ENCODE measurements at places on chromosomes 4 and X.

DNA sequence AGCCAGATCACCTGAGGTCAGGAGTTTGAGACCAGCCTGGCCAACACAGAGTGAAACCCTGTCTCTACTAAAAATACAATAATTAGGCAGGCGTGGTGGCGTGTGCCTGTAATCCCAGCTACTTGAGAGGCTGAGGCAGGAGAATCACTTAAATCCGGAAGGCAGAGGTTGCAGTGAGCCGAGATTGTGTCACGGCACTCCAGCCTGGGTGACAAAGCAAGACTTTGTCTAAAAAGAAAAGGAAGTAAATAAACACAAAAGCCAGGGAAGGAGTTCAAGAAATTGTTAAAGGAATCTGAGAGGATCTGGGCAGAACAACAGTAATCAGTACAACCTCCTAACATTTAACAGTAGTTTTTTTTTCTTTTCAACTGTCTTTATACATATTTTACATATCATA is 48.7 kb upstream of the ARHGEF6 start:
- no peak for DNase-seq

- DNase-seq, result no peak
Observed at GRCh38 chrX:24426340-24426913, 38.7 kb upstream of the PDK3 start.

DNA sequence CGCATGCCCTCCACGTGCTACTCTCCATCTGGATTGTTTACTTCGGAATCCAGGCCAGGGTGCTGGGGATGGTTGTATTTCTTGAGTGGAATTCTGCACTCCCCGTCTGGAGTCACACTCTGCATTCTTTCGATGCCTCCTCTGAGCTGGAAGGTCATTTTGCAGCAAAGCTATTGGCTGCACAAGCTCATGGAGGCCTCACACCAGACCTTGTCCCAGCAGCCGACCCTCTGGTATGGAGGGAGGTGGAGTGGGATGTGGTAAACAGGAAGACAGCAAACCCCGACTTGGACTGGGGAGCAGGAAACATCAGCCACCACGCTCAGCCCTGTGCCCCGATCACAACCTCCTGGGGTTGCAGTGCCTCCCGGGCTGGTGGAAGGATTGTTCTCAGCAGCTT is 225.3 kb upstream of the LNX1 start:
- DNase-seq, result no peak

DNA sequence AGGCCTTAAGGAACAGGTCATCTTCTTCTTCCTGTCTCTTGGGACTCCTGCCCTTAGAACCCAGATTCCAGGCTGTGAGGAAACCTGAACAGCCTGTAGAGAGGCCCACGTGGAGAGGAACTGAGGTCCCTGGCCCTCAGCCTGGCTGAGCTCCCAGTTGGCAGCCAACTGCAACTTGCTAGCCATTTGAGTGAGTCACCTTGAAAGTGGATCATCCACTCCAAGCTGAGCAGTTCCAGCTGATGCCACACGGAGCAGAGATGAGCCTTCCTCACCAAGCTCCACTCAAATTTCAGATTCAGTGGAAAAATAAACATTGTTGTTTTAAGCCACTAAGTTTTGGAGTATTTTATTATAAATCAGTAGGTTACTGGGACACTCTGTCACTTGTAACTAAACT is 392.5 kb downstream of the BCOR start:
- DNase-seq, result no peak

GRCh38 chrX:71996136-71996535 is 85.5 kb downstream of the NHSL2 start:
- DNase-seq, result no peak

DNA sequence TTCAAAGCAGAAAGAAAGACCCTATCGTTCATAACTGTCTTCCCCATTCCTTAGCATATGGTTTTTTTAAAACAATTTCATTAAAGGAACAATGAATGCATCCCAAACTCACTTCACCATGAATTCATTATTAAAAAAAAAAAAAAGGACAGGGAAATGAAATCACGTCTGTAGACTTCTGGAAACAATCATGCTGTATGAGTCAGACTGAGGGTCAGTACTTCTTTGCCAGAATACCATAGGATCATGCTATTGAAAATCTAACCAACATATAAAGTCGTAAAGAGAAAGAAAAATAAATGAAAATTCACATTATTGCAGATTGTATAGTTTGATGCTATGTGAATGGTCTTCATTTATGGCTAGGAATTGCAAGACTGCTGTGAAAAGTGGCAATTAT is 144.4 kb downstream of the PCDH18 start:
- no peak for DNase-seq

DNA sequence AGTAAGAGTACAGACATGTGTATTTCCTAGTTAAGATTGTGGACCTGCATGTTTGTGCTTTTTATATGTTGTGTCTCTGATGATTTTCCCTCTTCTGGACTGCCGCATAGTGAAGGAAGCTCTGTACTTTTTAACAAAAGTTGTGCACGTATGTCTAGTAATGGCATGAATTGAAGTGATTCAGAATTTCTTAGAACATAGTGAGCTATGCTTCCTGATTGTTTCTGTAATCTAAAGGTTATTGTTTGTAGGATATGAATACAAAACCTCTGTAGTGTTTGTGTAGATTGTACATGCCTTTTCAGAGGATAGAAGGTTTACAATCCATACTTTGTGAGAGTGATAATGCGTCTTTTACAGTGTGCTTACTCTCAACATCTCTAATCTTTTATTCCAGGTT is 37.0 kb upstream of the NUDT6 start:
- no peak for DNase-seq

GRCh38 chr4:152478461-152479237 is 57.2 kb downstream of the FBXW7 start:
- DNase-seq, result no peak

DNA sequence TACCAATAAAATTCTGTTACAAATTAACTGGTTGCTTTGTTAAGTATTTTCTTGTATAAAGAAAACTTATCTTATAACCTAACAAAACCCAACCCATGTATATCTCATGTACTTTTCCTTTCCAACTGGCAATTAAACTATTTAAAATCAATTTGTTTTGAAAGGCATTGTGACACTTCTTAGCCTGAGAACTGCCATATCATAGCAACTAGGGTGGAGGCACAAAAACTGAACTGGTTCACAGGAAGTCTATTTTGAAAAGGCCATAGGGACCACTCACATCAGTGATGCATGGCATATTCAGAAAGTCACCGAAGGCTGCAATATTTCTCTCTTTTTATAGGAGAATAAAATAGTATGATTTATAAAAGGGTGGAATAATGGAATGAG is 40.5 kb upstream of the ARSJ start:
- DNase-seq, result no peak

GRCh38 chrX:25023908-25024307 is 8.1 kb upstream of the ARX start:
- DNase-seq, result no peak

GRCh38 chrX:71629467-71629866 is 11.2 kb upstream of the CXCR3 start:
- peak; percentile 7 for DNase-seq

- no peak for DNase-seq
Observed at GRCh38 chrX:50799531-50799961, 14.4 kb downstream of the SHROOM4 start.

DNA sequence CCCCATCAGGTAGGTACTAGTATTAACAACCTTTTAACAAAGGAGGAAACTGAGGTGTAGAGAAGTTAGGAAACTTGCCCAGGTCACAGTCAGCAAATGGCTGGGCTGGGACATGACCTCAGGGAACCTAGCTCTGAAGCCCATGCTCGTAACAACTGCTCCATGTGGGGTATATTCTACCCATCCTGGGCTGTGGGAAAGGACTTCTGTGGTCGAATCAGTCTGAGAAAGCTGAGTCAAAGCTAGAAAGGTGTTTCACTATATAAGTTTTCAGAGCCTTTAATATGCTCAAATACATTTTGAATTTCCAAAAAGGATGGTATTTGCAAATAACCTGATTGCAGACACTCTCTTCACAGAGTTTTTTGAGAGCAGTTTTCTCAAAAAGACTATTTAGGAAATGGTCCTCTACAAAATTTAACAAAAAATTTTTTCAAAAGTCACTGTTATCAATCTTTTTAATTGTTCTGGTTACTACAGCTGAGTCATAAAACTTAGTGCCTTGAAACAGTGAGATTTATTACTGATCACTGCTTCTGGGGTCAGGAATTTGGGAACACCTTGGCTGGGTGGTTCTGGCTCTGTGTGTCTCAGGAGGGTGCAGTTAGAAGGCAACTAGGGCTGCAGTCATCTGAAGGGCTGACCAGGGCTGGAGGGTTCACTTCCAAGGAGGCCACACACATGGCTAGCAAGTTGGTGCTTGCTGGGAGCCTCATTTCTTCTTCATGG is 53.6 kb downstream of the NSG1 start:
- no peak for DNase-seq

GRCh38 chr4:171812665-171813525 is at the start of gene GALNTL6:
Gene GALNTL6 (plus strand): TSS chr4:171813404.
- no peak for DNase-seq

DNA sequence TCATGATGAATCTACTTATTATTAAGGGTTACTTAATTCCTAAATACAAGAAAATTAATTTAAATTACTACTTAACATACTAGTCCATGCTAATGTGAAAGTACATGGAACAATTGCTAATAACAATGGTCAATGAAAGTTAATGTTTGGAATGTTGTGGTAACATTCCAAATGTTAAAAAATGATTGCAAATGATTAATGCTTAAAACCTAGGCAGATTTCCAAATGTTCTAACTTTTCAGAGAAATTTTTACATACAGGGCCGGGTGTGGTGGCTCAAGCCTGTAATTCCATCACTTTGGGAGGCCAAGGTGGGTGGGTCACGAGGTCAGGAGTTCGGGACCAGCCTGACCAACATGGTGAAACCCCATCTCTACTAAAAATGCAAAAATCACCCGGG is 1851.3 kb upstream of the PCDH7 start:
- no peak for DNase-seq

DNA sequence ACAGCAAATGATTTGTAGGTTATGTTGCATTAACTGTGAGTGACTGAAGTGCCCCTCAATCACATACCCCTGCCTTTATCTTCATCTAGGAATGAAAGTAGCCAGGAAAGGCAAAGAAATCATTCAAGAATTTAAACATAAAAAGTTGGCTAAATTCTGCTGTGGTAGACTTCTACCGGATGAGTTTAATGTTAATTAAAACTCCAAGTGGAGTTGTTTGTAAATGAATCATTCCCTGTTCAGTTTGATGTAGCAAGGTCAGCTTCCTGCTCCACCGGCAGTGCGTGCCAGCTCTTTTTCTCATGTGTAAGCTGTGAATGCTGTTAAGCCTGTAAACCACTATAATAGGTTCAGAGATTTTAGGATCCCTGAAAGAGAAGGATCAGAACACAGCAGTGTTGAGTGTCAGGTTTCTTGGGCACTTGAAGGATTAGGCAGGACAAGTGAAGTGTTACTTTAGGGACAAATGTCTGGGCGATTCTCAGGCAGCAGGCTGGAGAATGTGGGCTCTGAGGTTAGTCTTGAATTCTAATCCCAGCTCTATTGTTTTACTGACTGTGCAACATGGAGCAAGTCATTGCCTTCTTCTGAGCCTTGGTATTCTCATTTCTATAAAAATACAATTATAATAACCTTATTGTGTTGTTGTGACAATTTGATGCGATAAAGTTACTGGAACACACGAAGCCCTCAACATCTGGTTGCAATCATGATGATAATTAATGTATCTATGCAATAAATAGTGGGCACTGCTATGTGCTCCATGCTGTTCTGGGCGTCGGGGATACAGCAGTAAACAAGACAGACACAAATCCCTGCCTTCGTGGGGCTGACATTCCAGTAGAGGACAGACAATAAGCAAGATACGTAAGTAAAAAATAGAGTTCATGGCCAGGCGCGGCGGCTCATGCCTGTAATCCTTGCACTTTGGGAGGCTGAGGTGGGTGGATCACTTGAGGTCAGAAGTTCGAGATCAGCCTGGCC is 112.0 kb downstream of the SHROOM3 start:
- DNase-seq, result no peak

DNA sequence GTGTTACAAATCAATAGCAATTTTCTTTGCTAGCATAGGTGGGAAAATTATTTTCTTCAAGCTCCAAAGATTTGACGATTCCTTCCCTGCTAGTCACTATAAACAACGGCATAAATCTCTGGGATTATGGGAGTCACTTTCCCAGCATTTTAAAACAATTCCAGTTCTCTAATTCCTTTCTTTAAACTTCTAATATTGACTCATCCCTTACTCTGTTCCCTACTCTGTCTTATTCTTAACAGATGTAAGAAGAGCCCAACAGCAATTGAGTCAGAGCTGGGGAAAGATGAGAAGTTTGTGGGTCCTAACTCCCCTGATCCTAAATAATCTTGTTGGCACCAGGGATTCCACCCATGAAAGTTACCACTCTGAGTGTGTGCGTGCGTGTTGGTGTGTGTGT is 47.4 kb upstream of the IL21 start:
- DNase-seq, result no peak

DNA sequence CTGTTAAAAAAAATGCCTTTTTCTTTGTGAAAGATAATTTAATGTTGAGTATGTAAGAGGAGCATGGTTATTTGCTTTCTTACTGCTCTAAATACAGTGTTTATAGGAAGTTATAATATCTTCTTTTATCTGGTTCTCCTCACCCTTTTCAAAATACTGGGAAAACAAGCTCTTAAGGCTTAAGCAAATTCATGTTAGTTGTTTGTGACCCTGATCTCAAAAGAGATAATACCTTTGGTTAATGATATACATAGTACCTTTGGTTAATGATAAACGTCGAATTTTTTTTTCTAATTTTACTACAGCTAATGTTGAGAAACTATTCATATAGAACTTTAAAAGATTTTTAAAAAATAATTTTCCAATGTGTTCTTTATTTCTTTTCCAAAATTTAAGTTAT is 180.1 kb downstream of the RAPGEF2 start:
- no peak for DNase-seq

- no peak for DNase-seq
Observed at GRCh38 chr4:147485167-147485566, 4.3 kb downstream of the EDNRA start.

DNA sequence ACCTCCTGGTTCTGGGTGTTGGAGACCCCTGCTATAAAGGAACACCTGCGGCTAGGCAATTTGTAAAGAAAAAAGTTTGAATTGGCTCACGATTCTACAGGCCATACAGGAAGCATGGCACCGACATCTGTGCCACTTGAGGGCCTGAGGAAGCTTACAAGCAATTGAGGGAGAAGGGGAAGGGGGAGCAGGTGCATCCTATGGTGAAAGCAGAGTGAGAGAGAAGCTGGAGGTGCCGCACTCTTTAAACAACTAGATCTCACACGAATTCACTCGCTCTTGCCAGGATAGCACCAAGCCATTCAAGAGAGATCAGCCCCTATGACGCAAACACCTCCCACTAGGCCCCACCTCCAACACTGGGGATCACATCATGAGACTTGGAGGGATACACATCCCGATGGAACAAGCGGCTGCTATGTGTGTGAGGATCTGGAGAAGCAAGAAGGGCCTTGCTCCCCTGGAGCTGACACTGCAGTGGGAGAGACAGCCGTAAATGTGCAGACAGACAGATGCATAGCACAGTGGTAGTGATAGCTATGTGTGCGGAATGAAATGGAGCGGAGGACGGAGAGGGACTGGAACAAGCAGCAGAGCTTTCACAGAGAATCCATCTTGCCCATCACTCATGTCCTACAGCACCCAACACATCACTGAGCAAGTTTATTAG is 60.7 kb upstream of the HELT start:
- DNase-seq, result no peak

GRCh38 chrX:30935985-30936384 is 46.9 kb upstream of the TAB3 start:
- DNase-seq, result peak; percentile 1

GRCh38 chr4:122661176-122662160 is 40.6 kb upstream of the IL21 start:
- DNase-seq, result no peak

Measured in globus pallidus (tissue), 1 donor.